ENCODE measurements at places on chromosomes 5 and 9.

DNA sequence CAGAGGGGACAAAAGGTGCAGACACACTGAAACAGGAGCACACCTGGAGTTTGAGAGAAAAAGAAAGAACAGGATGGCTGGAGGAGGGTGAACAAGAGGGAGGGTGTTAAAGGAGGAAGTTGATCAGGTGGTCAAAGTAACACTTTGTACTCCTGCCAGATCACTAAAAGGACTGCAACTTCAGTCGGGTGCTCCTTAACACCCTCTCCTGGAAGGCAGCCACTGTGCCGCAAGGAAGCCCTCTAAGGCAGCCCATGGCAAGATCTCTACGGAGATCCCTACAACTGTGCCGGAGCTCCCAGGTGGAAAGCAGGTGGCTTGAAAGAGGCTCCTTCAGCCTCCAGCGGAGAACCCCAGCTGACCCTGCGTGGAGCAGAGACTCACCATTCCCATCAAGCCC lies 124.4 kb upstream of the MSX2 start:
- no peak for DNase-seq

DNA sequence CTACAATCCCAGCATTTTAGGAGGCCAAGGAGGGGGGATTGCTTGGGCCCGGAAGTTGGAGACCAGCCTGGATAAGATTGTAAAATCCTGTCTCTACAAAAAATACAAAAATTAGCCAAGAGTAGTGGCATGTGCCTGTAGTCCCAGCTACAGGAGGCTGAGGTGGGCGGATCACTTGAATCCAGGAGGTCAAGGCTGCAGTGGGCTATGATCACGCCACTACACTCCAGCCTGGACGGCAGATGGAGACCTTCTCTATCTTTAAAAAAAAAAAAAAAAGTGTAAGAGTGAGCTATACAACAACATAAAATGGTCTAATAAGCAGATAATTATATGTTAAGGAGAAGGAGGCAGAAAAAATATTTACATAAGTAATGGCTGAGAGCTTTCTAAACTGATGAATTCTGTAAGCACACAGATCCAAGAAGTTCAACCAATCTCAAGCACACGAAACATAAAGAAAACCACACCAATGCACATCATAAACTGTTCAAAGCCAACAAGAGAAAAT lies 23.0 kb downstream of the CDC14B start:
- no peak for DNase-seq

DNA sequence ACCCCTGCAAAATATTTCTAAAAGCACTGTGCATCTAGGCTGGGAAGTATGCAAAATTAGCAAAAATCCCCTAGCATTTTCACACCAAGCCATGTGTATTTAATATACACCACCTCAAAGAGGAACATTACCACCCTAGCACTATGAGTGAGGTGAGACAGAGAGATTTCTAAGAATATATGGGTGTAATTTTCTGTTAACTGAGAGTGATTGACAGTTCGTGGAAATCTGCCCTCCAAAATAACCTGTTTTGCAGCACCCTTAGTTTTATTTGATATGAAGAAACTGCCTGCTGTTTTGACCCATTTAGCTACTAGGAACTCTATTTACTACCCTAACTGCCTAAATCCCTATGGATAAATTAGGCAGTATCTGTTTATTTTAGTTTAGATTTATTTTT lies 64.2 kb upstream of the CDKN2B start:
- DNase-seq: no peak

DNA sequence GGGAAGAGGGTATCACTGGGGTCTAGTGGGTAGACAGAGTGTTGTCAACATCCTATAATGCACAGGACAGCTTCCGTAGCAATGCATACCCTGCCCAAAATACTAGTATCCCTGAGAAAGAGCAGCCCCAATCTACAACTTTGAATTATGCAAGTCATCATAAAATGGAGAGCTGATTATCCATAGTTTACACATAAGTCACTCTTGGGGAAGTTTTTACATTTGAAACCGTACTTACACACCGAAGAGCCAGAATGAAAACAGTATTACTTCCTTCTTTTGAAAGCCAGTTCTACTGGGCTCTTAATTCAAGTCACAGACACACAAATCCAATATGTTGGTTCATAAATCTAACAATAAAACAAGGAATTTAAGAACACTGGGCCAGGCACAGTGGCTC lies 21.6 kb downstream of the RNF145 start:
- DNase-seq: no peak

- DNase-seq: no peak
These were observed 254.4 kb downstream of the FAM114A2 start for GRCh38 chr5:153784277-153784676.

DNA sequence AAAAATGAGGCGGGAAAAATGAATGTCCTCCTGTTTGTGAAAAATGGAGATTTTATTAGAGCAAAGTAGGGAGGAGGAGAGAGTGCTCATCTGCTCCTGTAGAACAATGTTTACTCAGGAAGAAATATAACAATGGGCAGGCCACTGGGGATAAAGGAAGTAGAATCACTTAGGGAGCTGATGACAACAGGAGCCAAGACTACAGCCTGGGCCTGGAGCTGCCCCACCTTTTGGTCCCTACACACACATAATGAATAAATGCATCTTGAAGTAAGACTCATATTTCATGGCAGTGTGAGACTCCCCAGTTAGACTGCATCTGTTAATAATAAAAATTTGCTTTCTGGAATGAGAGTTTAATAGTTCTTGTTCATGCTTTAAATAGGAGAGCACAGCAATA lies 1939.8 kb downstream of the EFNA5 start:
- DNase-seq: no peak

- no peak for DNase-seq
These were observed 316.7 kb downstream of the GABRG2 start for GRCh38 chr5:162384225-162384624.

DNA sequence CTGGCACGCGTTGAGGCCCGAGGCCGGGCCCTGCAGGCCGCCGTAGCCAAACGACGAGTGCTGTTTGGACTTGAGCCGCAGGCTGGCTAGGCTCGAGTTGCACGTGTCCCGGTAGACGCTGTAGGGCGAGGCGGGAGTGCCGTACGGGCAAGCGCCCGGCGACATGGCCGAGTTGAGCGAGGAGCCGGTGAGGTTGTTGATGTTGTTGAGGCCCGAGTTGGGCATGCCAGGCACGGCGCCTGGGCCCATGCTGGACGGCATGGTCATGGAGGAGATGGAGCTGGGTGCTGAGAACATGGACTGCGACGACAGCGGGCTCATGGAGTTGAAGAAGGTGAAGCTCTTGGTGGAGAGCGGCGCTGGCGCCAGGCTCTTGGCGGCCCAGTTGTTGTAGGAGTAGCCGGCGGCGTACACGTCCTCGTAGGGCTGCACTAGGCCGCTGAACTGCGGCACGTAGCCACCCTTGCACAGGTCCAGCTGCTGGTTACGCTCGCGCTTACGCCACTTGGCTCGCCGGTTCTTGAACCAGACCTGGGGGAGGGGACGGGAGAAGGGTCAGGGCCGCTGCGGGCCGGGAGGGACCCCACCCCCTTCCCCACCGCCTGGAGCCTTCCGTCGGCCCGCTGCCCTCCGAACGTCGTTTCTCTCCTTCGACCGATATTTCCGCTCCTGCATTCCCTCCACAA lies 5.1 kb downstream of the PITX1 start:
- no peak for DNase-seq

DNA sequence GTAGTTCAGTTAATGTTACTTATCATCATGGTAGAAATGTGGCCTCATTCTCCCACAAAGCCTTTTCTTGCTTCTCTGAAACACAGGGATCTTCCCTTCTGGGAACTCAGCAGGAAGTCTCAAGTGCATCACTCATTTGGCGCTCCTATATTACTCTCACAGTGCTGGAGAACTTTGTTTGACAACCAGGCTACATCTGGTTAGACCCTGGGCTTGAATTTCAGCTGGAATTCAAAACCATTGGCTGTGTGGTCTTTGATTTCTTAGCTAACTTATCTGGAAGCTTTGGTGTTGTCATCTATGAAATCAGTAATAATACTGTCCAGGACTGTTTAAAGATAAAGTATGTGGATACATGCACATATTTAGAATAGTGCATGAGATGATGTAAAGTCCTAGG lies 1777.1 kb downstream of the MAT2B start:
- DNase-seq: no peak

DNA sequence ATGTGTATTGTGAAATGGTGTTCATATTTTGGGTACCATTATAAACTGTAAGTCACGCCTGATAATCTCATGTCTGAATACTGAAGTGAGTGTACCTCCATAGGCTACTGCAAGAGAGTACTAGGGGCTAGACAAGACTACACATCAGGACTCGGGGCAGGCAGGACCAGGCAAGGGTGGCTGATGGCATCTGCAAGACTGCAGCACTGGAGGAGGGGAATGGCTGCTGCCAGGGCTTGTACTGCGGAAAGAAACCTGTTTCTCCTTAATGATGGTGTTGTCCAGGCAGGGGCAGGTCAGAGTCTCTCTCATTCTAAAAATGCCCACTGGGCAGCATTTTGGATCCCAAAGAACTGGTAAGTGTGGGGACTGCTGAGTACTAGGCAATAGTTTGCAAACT lies 172.5 kb downstream of the RAB3C start:
- DNase-seq: no peak

- DNase-seq: no peak
These were observed 58.0 kb upstream of the FBN2 start for GRCh38 chr5:128596071-128596470.

DNA sequence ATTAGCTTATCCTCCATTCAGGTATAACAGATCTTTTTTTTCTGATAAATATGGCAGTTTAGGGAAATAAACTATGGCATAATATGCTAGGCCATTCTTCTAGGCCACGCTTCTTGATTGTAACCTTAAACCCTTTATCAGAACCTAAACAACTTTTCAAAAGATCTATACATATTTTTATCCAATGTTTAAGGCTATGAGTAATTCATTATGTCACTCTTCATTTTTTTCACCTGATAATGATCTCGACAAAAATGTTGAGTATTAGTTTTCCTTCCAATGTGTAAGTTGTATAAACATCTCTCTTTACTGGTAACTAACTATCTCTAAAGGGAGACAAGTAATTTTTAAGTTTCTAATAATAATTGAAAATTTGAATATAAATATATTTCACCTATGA lies 2.4 kb upstream of the PCDHB4 start:
- DNase-seq: no peak

DNA sequence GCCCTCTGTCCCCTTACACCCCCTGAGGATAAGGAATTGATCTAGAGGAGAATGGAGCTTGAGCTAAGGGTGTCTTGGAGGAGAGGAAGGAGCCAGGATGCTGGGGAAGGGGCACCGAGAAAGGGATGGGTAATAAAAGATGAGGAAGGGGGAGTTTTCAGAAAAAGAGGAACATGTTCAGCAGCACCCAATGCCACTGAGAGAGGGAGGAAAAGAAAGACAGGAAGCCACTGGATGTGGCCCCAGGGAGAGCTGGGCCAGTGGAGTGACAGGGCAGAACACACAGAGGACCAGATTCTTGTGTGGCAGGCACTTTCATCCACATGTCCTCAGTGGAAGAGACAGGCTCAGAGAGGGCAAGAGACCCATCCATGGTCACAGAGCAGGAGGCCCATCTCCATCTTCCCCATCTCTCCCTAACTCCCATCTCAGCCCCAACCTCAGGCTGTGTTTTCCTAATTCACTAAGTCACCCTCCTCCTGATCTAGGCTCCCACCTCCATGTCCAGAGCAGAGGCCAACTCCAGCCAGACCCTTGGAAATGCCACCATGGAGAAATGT lies 7.2 kb downstream of the PFN3 start:
- no peak for DNase-seq

GRCh38 chr9:121773286-121773953 lies 122.0 kb downstream of the DAB2IP start:
- DNase-seq: no peak

GRCh38 chr9:113948891-113949570 lies 72.9 kb downstream of the ZNF618 start:
- DNase-seq: no peak

- DNase-seq: no peak
These were observed 175.0 kb downstream of the MLLT3 start for GRCh38 chr9:20447291-20447690.

DNA sequence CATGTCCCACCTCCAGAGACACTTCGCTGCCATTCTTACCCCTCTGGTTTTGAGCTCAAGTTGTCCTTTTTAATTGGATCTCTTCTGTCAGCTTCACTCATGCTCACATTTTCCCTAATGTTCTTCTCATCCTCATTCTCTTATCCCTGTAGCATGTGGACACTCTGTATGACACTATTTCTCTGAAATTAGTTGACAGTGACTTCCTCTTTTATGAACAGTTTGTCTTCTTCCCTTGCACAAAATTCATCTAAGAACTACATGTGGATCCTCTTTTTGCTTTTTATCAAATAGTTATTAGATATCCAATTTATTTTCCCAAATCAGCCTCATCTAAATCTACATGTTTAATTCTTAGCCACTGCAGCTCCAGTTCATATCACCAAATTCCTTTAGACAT lies 676.2 kb downstream of the MAT2B start:
- DNase-seq: no peak

GRCh38 chr9:84990416-84990815 lies 320.9 kb downstream of the NTRK2 start:
- DNase-seq: no peak

DNA sequence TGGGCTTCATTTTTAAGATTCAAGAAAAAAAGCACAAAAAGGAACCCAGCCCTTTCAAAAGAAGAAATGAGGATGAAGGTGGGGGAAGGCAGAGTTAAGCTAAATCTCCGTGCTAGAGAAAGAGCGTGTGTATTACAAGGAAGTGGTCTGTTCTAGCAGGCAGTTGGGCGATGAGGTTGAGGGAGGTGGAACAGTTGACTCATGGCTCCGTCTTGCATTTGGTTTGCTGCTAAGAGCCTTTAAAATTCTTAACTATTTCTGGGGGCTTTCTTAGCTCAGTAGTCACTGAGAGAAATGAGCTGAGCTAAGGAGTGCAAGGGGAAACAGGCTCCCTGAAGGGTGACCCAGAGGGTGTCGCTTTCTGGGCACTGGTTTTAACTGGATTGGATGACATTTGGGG lies 117.4 kb downstream of the GCNT1 start:
- peak; percentile 25 for DNase-seq

- DNase-seq: no peak
These were observed 38.9 kb downstream of the SLC35D2 start for GRCh38 chr9:96344458-96345180.

DNA sequence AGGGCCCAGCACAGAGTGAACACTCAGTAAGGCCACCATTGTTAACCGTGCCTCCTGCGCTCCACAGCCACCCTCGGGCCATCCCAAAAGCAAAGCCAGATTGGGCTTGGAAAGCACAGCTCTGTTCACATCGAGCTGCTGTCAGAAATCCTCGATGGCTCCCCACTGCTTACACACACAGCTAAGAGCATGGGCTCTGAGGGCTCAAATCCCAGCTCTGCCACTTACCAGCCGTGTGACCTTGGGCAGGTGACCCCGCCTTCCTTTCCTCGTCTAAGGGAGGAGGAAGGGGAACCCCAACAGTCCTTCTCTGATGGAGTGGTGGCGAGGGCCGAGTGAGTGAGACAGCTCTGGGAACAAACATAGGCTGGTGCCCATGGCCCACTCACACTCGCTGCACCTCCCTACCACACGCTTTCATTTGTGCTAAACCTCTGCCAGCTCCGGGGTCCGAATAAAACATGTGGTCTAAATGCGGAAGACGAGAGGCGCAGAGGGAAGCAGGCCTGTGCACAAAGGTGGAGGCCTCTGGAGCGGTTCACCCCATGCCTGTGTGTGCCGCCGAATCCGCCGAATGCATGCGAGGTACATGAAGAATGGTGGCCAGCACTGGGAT lies 139.3 kb downstream of the PAX5 start:
- DNase-seq: no peak
